NCI-H1694 (cell line): ENCODE measurements at places on chromosomes 3 and 15.

DNA sequence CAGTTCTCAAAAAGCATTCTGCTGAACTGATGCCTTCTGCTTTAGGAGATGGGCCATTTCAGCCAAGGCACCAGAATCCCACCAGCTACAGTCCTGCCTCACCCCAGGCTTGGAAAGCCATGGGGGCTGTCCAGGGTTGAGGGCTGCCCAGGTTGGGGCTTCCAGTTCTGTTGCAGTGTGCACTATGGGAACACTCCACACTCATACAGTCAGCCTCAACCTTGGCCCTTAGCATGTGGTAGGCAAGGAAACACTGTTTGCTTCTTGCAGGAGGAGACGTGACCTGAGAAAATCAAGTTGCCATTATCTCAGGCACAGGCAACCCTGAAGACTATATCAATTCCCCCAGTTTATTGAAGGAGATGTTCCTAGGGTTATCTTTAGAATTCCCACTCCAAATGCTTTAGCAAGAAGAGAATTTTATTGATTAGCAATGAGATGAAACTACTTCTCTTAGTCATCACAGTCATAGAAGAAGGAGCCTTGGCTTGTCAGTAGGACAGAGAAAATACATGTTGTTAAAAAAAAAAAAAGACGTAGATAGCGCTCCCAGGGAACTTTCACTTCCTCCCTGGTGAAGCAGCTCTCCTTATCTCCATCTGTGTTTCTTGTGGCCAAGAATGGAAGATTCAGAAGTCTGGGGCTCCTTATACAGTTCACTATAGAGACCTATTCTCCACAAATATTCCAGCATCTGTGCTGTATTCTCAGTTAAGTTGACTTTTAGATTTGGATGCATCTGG lies 38.3 kb upstream of the IL12A start:
- DNase-seq, result no peak

- no peak for DNase-seq
Observed at GRCh38 chr3:186515125-186515524, 29.1 kb downstream of the CRYGS start.

DNA sequence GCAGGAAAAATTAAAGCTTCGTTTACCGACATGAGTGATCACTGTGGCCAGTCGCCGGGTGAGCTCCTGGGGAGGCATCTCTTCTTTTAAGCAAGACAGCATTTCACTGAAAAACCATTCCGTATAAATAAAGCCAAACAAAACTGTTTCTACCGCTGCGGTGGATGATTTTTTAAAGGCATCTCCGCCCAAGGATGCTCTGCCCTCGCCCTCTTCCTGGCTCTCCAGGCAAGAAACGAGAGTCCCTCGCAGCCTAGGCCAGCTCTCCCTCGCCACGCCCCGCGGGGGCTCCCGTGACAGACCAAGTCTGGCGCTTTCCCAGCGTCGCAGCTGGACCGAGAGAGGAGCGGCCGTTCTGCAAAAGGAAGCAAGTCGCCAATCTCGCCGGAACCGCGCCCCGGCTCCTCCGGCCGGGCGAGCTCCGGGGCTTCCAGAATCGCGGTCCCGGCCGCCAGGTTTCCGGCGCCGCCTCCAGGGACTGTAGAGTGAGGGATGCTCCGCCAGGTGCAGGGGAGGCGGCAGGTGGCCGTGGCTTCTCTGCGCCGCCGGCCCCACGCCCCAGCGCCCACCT lies 458 bp downstream of the MCF2L2 start:
- DNase-seq, result peak; percentile 16

DNA sequence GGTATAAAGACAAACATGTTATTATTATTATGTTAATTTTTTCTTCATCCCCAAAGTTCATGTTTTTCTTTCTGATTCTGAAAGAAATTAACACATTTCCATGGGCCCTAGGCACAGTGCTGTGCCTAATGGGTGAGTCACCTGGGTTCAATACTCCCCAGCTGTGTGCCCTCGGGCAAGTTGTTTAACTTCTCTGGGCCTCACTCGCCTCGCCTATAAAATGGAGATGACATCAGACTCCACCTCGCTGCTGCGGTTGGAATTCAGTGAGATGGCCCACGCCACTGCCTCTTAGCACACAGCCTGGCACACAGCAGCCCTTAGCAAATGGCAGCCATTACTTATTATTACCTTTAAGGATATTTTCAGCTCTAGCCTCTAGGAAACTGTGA lies 22.6 kb downstream of the DNASE1L3 start:
- no peak for DNase-seq

GRCh38 chr15:73293773-73294172 lies 75.0 kb downstream of the HCN4 start:
- no peak for DNase-seq

DNA sequence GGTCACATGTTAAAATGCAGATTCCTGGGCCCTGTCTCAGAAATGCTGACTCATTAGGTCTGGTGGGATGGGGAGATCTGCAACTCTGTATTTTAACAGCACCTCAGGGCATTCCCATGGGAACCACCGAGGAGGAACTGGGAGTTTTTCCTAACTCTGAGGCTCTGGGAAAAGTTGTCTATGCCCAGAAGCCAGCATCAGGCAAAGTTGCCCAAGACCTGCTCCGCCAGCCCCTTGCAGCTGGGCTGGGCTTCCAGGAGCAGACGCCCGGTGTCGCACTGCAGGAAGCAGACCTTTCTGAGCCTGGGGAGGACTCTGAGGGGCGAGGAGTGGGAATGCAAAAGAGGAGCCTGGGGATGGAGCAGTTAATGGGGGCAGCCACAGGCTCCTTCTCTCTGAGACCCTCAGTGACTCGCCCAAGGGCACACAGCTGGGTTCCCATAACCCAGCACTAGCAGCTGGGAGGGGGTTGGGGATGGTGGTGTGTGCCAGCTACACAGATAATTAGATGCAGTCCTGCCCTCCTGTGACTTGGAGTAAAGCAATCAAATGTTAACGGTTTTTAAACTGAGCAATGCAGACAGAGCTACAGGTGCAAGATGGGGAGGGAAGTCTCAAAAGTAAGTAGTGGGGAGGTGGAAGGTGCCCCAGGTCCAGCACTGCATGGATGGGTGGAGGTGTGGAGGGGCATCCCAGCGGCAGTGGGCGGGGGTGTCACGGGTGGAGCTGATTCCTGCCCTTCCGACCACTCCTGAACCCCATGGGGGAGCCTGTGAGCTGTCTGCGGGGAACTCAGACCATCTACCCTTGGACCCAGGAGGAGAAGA lies 100.4 kb downstream of the LSM3 start:
- peak; percentile 56 for DNase-seq

- no peak for DNase-seq
Observed at GRCh38 chr3:145170121-145170520, 990.9 kb downstream of the PLOD2 start.

GRCh38 chr3:108554229-108554628 lies 35.0 kb downstream of the CIP2A start:
- DNase-seq, result no peak

DNA sequence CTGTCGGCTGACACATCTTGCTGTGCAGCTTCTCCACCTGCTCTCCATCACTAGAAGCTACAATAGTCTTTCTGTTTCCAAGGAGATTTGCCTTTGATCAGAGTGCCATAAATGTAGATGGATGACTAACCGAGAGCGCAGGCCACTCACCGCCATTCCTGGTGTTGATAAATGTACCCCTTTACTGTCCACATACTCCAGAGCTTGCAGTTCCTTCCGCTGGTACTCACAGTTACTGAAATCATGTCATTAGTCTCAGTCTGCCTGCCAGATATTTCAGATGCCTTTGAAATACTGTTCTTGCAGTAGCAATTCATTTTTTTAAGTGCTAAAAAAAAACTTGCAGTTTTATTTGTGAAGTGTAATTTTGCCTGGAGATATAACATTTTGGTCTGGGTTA lies 72.3 kb downstream of the BLM start:
- DNase-seq, result no peak
